ENCODE measurements at places on chromosomes 4 and X. TPM values are rescaled to one million over a fixed set of nuclear protein-coding genes. Genes with fewer than 3 reads are reported as not detected.

- H3K4me3 ChIP-seq: no peak overlapping the region
- DNase-seq: no peak
- H3K27me3 ChIP-seq: peaks cover 10% of the 10 kb centered on the region
- H3K4me1 ChIP-seq: no peaks in the 10 kb centered on the region
- H3K27ac ChIP-seq: no peak overlapping the region
- no peaks in the 10 kb centered on the region for H3K36me3 ChIP-seq
Measured at GRCh38 chr4:73345399-73345975, 58.6 kb upstream of the ALB start.

Gene RHOXF2B
- not detected for total RNA-seq

GRCh38 chr4:80139671-80140070, 57.6 kb upstream of the PRDM8 start:
- no peaks in the 10 kb centered on the region for H3K27me3 ChIP-seq
- H3K4me3 ChIP-seq: no peak overlapping the region
- H3K27ac ChIP-seq: no peak overlapping the region
- DNase-seq: no peak
- no peaks in the 10 kb centered on the region for H3K36me3 ChIP-seq

DNA sequence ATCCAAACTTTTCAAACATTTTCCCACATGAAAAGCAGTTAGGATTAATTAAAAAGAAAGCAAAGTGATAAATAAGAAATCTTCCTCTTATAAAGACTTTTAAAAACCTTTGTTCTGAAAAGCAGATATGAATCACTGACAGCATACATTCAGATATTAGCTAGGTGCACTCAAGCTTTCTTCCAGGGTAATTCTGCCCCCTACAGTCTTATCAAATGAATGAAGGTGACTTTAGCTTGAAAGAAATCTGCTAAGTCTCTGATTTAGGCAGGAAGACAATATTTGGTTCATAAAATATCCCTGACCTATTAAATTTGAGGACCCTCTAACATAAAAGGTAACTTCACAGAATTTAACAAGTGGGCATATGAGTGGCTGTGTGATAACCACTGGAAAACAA, 209.1 kb upstream of the FAM47A start:
- H3K4me1 ChIP-seq: no peaks in the 10 kb centered on the region
- no peak overlapping the region for H3K4me3 ChIP-seq
- peak; percentile 21 for DNase-seq
- no peaks in the 10 kb centered on the region for H3K27me3 ChIP-seq
- no peak overlapping the region for H3K27ac ChIP-seq

Gene NMU
- total RNA-seq: not detected

GRCh38 chrX:7110821-7111276, 36.7 kb upstream of the STS start:
- DNase-seq: no peak
- H3K27me3 ChIP-seq: no peaks in the 10 kb centered on the region
- H3K4me1 ChIP-seq: peaks cover 28% of the 10 kb centered on the region
- no peak overlapping the region for H3K4me3 ChIP-seq
- H3K36me3 ChIP-seq: no peaks in the 10 kb centered on the region

Gene FAM9B
- not detected for total RNA-seq

GRCh38 chr4:3047464-3048286, 26.7 kb downstream of the HTT-AS start:
- no peaks in the 10 kb centered on the region for H3K27me3 ChIP-seq
- no peaks in the 10 kb centered on the region for H3K36me3 ChIP-seq
- H3K4me3 ChIP-seq: no peak overlapping the region
- no peaks in the 10 kb centered on the region for H3K4me1 ChIP-seq
- peak; percentile 51 for DNase-seq
- H3K27ac ChIP-seq: no peak overlapping the region

Gene FDCSP
- total RNA-seq: not detected

Gene LNX1
- total RNA-seq: 1.3 TPM

- H3K4me1 ChIP-seq: peaks cover 21% of the 10 kb centered on the region
- no peak overlapping the region for H3K27ac ChIP-seq
- no peak overlapping the region for H3K4me3 ChIP-seq
- peaks cover 11% of the 10 kb centered on the region for H3K36me3 ChIP-seq
- DNase-seq: no peak
Measured at GRCh38 chr4:38683276-38683675, 19.3 kb downstream of the KLF3 start.

DNA sequence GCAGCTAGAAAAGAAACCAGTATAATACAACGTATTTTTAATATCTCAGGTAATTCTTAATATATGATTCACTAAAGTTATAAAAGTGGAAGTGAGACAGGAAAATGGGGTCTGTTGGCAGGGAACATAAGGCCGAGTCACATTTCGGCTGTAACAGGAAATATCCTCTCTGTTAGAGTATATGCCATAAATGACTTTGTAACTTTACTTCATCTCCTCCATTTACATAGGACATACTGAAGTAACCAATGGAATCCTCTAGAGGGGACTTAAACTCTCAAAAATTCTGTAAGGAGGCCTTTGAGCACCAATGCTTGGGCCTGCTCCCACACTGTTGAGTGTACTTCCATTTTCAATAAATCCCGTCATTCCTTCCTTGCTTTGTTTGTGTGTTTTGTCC, 71.3 kb downstream of the ANKRD17 start:
- peak overlapping the region; percentile 73 for H3K27ac ChIP-seq
- no peaks in the 10 kb centered on the region for H3K27me3 ChIP-seq
- DNase-seq: peak; percentile 92
- H3K36me3 ChIP-seq: no peaks in the 10 kb centered on the region

DNA sequence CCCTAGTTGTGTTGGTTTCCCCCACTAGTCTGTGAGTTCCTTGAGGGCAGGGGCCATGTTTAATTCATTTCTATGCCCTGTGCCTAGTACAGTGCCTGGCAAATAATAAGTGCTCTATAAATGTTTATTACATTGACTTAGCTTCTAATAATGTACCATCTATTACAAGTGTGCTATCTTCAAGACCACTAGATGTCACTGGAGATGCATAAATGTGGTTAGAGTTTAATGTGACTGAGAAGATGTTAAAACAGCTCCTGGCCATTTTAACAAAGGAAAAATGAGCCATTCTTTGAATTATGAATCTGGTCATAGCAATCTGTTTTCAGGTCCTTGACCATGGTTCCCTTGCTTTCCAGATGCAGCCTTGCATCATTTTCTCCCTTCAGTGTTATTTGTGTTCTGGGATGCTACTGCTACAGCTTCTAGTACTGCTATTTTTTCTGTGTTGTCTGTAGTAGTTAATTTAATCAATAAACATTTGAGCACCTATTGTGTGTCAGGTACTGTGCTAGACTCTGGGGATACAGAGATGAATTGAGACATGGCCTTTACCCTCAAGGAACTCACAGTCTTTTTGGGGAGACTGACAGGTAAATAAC, 43.2 kb downstream of the SLC9A6 start:
- H3K27ac ChIP-seq: no peak overlapping the region
- H3K4me3 ChIP-seq: no peak overlapping the region
- no peaks in the 10 kb centered on the region for H3K36me3 ChIP-seq
- H3K27me3 ChIP-seq: no peaks in the 10 kb centered on the region
- peak; percentile 67 for DNase-seq
- H3K4me1 ChIP-seq: peaks cover 18% of the 10 kb centered on the region

Gene XAGE1A
- not detected for total RNA-seq

- peaks cover 4% of the 10 kb centered on the region for H3K4me1 ChIP-seq
- H3K27ac ChIP-seq: no peak overlapping the region
- H3K4me3 ChIP-seq: no peak overlapping the region
- DNase-seq: no peak
- no peaks in the 10 kb centered on the region for H3K27me3 ChIP-seq
Measured at GRCh38 chr4:88618782-88619485, 26.7 kb downstream of the HERC3 start.

Gene LINC00632
- 12.7 TPM for total RNA-seq

Gene NFXL1
- 11.8 TPM for total RNA-seq

DNA sequence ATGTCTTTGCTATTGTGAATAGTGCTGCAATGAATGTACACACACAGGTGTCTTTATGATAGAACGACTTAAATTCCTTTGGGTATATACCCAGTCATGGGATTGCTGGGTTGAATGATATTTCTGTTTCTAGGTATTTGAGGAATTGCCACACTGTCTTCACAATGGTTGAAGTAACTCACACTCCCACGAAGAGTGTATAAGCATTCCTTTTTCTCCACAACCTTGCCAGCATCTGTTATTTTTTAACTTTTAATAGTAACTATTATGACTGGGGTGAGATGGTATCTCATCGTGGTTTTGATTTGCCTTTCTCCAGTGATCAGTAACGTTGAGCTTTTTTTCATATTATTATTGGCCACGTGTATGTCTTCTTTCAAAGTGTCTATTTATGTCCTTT, 17.6 kb upstream of the DCUN1D4 start:
- no peaks in the 10 kb centered on the region for H3K36me3 ChIP-seq
- H3K27me3 ChIP-seq: peaks cover 3% of the 10 kb centered on the region
- H3K4me3 ChIP-seq: no peak overlapping the region
- DNase-seq: no peak
- no peak overlapping the region for H3K27ac ChIP-seq

DNA sequence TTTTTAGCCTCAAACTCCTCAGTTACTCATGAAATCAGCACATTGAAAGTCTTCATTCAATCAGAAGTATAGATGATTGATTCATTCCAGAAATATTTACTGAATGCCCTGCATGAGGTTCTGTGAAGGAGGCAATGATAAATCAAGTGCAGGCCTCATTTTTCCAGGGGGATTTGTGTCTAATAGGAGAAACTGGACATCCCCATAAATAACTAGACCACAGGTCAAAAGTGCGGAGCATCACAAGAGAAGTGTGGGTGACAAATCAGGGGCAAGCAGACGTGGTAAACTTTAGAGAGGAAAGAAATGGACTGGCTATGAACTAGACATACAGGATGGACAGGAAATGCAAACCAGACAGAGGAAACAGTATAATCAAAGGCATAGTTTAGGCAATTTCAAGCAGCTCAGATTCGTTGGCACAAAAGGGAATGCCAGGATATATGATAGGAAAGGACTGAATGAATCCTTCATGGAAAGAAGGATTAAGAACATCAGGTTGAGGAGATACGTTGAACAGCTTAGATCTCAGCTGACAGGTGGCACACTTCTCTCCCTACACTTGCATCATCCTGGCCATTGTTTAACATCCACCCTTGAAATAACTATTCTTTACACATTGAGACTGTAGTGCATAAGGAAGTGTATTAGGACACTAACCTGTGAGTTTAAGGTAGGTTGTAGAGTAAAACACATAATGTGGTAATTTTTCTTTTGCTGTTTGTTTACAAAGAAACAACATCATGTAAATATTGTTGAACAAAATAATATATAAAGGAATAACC, 69.6 kb upstream of the RASGEF1B start:
- no peak overlapping the region for H3K27ac ChIP-seq
- H3K27me3 ChIP-seq: no peaks in the 10 kb centered on the region
- no peak for DNase-seq

GRCh38 chr4:8904041-8904501, 32.4 kb upstream of the HMX1 start:
- H3K27me3 ChIP-seq: no peaks in the 10 kb centered on the region
- no peaks in the 10 kb centered on the region for H3K4me1 ChIP-seq
- H3K4me3 ChIP-seq: no peak overlapping the region
- no peaks in the 10 kb centered on the region for H3K36me3 ChIP-seq
- no peak overlapping the region for H3K27ac ChIP-seq

- H3K27ac ChIP-seq: no peak overlapping the region
- H3K36me3 ChIP-seq: no peaks in the 10 kb centered on the region
- no peaks in the 10 kb centered on the region for H3K4me1 ChIP-seq
Measured at GRCh38 chrX:143757375-143757774, 36.8 kb upstream of the SPANXN2 start.

DNA sequence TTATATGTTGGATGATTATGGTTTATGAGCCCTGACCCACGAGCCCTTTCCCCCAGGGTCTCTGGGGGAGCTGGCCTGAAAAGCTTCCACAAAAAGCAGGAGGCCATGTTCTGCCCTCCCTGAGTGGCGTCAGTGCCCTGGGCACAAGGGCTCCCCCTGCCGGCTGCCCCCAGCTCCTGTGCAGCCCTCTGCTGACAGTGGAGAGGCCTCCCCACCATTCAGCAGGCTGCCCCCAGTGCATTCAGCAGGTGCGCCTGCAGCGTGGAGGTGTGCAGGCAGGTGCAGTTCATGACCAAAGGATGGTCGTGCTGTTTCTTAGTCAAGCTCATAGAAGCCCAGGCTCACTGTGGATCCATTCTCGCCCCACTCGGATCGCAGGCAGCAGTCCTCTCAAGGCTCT, 12.5 kb upstream of the S100P start:
- no peak overlapping the region for H3K27ac ChIP-seq
- no peaks in the 10 kb centered on the region for H3K4me1 ChIP-seq
- no peaks in the 10 kb centered on the region for H3K36me3 ChIP-seq
- no peak overlapping the region for H3K4me3 ChIP-seq
- DNase-seq: no peak
- no peaks in the 10 kb centered on the region for H3K27me3 ChIP-seq

Gene CLDN22
- not detected for total RNA-seq

GRCh38 chr4:13471400-13471799, 12.7 kb downstream of the RAB28 start:
- no peaks in the 10 kb centered on the region for H3K36me3 ChIP-seq
- no peak overlapping the region for H3K4me3 ChIP-seq
- H3K4me1 ChIP-seq: no peaks in the 10 kb centered on the region
- no peaks in the 10 kb centered on the region for H3K27me3 ChIP-seq
- H3K27ac ChIP-seq: no peak overlapping the region

DNA sequence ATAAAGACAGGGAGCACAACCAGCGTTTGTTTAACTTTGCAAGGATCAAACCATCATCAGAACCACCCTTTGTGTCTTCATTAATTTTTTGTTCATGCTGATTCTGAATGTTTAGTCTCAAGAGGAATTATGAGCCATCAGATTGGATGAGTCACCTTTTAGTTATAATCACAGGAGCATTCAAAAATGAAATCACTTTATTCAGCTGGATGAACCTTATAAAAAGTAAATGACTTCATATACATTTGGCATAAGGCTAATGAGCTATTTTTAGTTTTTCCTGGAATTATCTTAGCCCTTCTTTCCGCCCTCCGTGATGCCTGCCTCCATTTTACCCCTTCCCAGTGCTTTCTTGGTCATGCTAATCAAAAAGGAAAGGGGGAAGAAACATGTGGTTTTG, 103.6 kb downstream of the SORBS2 start:
- no peaks in the 10 kb centered on the region for H3K36me3 ChIP-seq
- H3K27me3 ChIP-seq: no peaks in the 10 kb centered on the region
- peaks cover 50% of the 10 kb centered on the region for H3K4me1 ChIP-seq
- H3K4me3 ChIP-seq: no peak overlapping the region
- DNase-seq: peak; percentile 82

Gene FHIP1A
- total RNA-seq: 2.2 TPM

DNA sequence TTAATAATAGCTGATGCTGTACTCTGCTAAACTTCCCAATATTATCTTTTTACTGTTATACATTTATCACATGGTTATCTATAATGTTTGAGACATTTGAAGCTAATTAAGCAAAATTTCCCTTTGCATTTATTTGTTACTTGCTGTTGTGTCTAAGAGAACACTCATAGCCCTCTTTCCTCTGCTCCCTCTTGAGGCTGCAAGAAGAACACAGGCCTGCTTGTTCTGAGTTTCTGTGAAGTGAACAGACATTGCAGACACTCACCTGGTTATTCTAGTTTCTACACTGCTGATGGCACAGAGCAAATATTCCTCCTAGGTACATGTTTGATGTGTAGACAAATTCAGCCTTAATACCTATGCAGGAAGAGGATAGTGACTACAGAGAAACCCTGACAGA, 367.8 kb downstream of the GASK1B start:
- H3K27me3 ChIP-seq: no peaks in the 10 kb centered on the region
- peaks cover 5% of the 10 kb centered on the region for H3K4me1 ChIP-seq
- no peak overlapping the region for H3K27ac ChIP-seq
- DNase-seq: peak; percentile 19
- no peak overlapping the region for H3K4me3 ChIP-seq

Gene ENAM
- total RNA-seq: 0.05 TPM
